Foreskin keratinocyte (primary cell): ENCODE measurements at places on chromosomes 6 and 20.

- DNase-seq, result no peak
Measured at GRCh38 chr20:58448958-58449357, 59.9 kb downstream of the VAPB start.

- DNase-seq, result no peak
Measured at GRCh38 chr20:52766645-52767435, 205.3 kb upstream of the TSHZ2 start.

DNA sequence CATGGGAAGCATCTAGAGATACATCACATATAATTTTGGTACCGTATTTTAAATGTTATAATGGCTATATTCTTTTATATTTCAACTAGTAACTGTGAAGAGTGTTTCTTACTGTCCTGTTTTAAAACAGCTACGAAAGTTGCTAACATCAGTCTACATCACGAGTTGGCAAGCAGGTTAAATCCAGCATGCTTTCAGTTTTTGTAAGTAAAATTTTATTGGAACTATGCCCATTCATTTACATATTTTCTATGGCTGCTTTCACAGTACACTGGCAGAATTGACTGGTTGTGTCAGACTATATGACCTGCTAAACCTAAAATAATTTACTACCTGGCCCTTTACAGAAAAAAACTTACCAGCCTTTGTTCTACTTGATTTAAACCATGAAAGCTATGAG, 478.1 kb downstream of the PHF3 start:
- DNase-seq, result no peak

- no peak for DNase-seq
Measured at GRCh38 chr6:153801917-153802316, 237.1 kb upstream of the OPRM1 start.

DNA sequence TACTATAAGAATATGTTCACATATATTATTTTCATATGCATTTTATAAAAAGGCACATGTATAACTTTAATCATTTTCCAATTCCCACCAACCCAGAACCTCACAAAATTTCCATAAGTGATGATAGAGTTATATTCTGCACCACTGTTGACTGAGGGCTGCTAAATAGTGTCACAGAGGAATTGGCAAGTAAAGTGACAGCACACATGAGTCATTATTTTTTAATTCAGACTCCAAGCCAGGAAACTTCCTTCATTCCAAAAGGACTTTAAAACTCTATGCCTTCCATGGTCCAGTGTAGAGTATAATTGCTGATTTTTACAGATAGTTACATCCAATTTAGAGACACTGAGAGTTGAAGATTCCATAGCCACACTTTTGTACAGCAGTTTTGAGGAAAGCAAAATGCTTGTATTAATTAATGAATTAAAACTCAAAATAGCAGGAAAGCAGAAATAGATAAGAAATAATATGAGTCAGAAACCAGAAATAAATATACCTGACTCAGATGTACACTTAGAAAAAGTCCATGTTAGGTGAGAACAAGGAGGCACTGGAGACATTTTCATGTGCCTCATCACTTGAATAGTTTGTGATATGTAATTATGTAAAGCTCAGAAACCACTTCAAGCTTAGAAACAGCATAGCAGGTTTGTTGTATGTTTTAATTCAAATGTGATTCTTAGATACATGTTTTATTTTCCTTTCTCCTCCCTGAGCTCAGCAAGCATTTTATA, 425.2 kb upstream of the OPRM1 start:
- DNase-seq, result no peak

DNA sequence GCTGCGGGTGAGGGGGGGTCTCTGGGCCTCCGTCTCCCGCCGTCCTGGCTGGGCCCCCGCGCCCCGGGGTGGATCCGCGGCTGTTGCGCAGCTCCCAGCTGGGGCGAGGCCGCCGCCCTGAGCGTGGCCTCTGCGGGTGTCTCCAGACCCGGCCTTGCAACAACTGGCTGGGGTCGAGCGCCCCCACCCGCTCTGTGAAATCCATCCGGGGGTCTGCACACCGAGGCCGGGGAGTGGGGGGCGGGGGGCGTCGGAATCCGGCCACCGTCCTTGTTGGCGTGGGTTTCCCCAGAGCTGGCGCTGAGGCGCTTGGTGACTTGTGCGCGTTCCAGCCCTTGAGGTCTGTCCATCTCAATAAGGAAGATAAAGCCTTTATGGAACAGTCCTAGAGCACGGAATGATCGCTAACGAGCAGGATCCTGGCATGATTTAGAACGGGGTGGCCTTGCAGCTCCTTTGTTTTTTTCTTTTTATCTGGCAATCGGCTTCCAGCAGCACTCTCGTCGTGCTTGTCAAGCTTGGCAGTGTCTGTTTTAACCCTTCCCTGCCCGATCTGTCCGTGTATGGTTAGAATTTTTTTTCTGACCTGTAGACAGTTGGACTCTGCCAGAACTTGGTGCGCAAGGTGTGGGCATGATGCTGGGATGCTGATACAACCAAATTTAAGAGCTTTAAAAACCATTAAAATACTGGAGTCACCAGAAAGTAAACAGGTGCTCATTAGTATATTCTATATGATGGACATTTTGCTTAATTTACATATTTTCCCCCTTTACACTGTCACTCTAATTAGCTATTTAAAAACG, 675 bp downstream of the DSTN start:
- no peak for DNase-seq

DNA sequence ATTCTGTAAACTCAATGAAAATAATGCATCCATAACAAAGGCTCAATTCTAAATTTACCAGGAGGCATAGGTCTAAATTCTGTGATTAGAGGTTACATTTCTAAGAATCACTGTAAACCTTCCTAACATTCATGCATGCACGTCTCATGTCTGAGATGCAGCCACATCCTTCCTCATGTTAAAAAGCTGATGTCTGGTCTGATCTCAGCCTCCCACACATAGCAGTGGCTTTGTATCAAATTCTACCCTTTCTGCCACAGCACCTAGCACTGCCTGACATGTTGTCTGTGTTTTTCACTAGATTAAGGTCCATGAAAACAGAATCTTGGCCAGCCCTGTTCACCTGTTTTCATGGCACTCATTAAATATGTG, 171.1 kb downstream of the WDR27 start:
- no peak for DNase-seq

GRCh38 chr20:17504066-17504897, 26.9 kb downstream of the BFSP1 start:
- DNase-seq, result no peak

- DNase-seq, result no peak
Measured at GRCh38 chr20:33032555-33032954, 1.1 kb downstream of the BPIFB6 start.

- no peak for DNase-seq
Measured at GRCh38 chr6:51719297-51719696, 368.1 kb downstream of the PKHD1 start.

DNA sequence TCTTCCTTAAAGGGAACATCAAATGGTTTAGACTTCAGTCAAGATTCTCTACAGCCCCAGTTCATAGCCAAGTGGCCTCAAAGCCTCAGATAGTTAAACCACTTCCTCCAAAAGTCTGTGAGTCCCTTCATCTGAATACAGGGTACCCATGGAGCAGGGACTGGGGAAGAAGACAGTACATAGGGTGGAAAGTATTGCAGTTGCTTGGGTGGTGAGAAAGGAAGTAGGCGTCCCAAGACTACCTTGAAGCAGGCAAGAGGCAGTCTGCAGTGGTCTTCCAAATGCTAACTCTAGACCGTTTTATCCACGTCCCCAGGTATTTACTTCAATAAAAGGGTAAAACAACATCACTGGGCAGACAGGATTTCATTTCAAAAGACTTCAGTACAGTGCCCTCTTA, 2.0 kb downstream of the FYN start:
- DNase-seq, result no peak

DNA sequence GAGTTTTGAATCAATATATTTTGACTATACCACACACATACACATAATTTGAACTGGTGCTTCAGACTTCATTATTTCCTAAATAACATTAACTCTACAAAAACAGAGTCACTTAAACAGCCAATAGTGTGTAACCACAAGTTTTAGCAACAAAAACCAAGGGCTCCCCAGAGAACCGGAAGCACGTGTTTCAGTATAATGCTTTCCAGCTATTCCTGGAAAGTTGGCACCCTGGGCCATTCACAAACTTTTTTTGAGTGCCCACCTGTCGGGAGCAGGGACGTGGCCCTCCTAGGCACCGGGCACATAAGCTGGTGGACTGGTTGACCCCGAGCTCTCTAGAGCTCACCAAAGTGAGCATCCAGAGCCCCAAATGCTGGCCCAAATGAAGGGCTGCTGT, 1.9 kb upstream of the SLC35D3 start:
- no peak for DNase-seq

GRCh38 chr20:59579404-59580145, 24.8 kb upstream of the PHACTR3 start:
- DNase-seq, result no peak

DNA sequence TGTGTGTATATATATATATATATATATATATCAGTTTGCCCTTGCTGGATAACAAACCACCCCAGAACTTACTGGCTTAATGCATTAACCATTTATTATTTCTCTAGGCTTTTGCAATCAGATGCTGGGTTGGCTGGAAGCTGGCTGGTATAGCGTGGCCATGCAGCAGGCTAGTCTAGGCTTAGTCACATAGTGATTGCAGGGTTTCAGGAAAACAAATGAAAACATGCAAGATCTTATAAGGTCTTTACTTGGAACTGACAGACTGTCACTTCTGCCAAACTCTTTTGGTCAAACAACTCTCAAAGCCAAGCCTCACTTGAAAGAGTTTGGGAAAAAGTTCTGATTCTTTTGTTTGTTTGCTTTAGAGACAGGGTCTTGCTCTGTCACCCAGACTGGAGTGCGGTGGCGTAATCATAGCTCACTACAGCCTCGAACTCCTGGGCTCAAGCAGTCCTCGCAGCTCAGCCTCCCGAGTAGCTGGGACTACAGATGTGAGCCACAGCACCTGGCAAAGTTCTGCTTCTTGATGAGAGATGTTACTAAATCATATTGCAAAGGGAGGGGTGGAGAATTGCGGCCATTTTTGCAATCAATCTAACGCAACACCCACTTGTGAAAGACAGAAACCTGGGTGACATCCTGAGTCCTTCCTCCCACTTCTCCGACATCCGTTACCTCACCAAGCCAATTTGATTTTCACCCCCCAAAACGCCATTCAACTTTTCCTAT, 74.6 kb upstream of the RNF24 start:
- no peak for DNase-seq

- DNase-seq, result no peak
Measured at GRCh38 chr20:51758978-51759544, 9.1 kb downstream of the ATP9A start.

- DNase-seq, result no peak
Measured at GRCh38 chr20:38224531-38224930, 36.0 kb downstream of the KIAA1755 start.

DNA sequence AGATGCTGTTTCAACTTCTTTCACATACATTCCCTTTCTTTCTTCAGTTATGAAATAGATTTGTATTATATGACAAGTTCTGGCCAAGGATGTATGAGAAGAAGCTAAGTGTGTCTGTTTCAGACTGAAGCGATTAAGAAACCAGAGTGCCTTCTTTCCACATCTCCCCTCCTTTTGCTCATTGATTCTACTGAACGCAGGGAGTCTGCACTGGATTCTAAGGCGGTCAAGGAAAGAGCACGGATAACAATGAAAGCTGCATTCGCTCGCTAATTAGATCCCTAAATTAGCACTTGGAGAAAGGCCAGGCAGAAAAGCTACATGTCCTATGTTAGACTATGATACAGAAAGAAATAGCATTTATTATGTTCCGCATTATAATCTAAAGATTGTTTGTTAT, 267.7 kb downstream of the HAO1 start:
- DNase-seq, result no peak

DNA sequence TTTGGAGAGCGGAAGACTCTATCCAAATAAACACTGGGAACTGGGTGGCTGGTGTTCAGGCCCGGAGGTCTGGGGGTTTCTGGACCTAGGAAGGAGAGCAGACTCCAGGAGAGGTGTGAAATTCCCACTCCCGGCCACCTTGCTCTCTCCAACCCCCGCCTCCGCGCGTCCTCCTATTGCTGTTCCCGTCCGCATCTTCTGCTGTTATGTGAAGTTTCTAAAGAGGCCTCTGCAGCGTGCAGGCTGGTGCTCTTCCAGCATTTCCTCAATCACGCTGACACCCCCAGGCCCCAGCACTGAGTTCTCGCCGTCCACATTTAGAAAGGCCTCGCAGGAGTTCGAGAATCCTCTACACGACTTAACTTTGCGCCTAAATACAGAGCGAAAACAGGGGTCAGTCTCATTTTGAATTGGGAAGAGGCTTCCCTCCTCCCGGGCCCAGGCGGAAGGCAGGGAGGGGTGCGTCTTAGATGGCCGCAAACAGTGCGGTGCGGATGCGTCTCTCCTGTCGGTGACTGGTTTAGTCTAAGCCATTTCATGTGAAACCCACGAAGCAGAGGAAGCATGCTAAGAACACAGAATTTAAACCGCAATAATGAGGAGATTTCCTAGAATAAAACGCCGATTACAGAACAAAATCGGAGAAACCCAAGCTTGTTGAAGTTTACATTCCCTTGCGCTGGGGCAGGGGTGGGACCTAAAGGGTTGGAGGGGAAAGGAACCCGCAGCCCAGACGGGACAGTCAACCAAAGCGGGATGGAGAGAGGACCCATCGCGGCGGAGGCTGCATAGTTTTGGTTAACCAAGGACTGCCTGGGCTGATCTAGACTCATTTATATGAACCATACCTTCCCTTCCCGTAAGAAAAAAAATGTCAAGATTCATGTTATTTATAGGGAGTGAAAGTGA, 4.0 kb upstream of the FOXF2 start:
- no peak for DNase-seq

DNA sequence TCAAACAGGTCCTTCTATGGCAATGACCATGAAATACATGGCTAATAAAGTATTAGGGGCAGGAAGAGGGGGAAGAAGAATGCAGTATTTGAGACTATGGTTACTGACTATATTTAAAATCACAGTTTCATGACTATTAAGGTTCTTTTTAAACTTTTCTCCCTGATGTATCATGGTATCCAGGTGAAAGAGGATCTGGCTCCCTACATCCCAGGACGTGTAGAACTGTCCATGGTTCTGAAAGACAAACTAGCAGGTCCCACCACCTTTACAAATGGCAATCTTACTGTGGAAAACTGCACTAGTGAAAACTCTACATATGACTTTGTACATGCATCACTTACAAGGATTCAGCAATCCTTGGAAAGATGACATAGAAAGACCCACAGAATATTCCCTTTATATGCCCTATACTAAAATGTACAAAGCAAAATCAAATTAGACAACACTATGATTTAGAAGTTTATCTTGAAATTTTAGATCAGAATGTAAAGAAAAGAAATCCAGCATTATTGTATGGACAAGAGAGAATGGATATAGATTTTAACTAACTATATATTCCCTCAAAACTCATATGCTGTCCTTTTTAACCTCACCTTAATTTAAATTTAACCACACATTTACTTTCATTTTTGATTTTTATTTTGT, 33.5 kb downstream of the RPP21 start:
- DNase-seq, result peak; percentile 15

DNA sequence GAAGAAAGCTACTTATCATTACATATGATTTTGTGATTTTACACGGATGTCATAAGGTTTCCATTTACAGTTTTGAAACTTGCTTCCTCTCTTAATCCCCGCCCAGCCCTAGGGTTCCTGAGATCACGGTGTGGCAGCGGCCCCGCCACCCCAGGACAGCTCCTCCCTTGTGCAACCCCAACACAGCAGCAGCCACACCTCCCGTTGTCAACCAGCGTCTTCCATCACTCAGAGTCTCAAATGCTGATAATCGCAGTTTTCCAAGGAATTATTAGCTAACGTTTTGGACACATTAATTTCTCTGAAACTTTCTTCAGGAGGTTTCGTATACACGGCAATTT, 204.8 kb downstream of the THBS2 start:
- no peak for DNase-seq
